ENCODE measurements at places on chromosomes 16 and 17. TPM values are rescaled to one million over a fixed set of nuclear protein-coding genes. Genes with fewer than 3 reads are reported as not detected.

The ITGB3 gene
- 12.4 TPM for total RNA-seq

The ITGAL gene
- 12.7 TPM for total RNA-seq

GRCh38 chr17:66781135-66781534 lies 53.8 kb upstream of the CACNG5 start:
- no peaks in the 10 kb centered on the region for H3K36me3 ChIP-seq
- no peaks in the 10 kb centered on the region for H3K27me3 ChIP-seq
- no peak overlapping the region for H3K4me3 ChIP-seq
- no peak for DNase-seq
- H3K27ac ChIP-seq, result no peak overlapping the region
- no peaks in the 10 kb centered on the region for H3K4me1 ChIP-seq

DNA sequence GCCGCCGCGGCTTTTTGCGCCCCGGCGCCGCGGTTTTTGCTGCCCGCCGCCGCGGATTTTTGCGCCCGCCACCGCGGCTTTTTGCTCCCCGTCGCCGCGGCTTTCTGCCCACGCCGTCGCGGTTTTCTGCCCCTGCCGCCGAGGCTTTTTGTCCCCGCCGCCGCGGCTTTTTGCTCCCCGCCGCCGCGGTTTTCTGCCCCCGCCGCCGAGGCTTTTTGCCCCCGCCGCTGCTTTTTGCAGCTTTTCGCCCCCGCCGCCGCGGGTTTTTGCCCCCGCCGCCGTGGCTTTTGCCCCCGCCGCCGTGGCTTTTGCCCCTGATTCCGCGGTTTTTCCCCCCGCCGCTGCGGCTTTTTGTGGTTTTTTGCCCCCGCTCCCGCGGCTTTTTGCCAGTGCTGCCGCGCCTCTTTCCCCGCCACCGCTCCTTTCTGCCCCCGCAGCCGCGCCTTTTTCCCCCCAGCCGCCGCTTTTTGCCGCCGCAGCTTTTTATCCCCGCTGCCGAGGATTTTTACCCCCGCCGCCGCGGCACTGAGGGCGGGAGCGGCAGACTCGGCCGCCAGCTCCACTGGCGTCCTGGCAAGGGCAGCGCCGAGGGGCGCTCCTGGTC lies 518.6 kb upstream of the WSB1 start:
- H3K27me3 ChIP-seq, result peaks cover 14% of the 10 kb centered on the region
- H3K27ac ChIP-seq, result no peak overlapping the region
- no peaks in the 10 kb centered on the region for H3K36me3 ChIP-seq
- no peak for DNase-seq

DNA sequence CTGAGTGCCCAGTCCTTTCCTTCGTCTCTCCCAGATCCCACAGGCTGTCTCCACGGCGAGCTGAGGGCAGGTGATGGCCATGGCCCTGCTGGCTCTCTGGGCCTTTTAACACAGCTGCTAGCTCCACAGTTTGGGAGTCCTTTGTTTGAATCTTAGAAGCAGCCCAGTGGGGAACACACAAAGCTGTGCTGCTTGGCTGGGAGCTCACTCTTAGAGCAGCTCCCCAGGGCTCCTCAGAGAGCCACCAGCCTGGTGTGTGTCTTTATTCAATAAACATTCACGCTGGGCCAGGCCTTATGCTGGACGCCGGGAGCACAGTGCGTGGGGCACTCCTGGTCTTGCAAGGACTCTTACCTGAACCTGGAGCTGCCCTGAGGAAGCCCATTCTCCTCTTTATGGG lies 29.7 kb downstream of the WNT3 start:
- no peaks in the 10 kb centered on the region for H3K27me3 ChIP-seq
- H3K4me1 ChIP-seq, result no peaks in the 10 kb centered on the region
- H3K36me3 ChIP-seq, result no peaks in the 10 kb centered on the region
- H3K4me3 ChIP-seq, result no peak overlapping the region
- no peak for DNase-seq

Data from prostate gland (tissue), 2 donors.